ENCODE measurements at places on chromosomes 12 and 14.

- H3K4me1 ChIP-seq, result peaks cover 4% of the 10 kb centered on the region
- H3K27ac ChIP-seq, result no peak overlapping the region
- no peaks in the 10 kb centered on the region for H3K36me3 ChIP-seq
Measured at GRCh38 chr14:100072783-100073346, 7.6 kb downstream of the EVL start.

- peaks cover 6% of the 10 kb centered on the region for H3K36me3 ChIP-seq
- DNase-seq, result no peak
- H3K4me1 ChIP-seq, result peaks cover 6% of the 10 kb centered on the region
- H3K27ac ChIP-seq, result no peak overlapping the region
- no peaks in the 10 kb centered on the region for H3K27me3 ChIP-seq
Measured at GRCh38 chr12:98208816-98209215, 306.6 kb upstream of the TMPO start.

DNA sequence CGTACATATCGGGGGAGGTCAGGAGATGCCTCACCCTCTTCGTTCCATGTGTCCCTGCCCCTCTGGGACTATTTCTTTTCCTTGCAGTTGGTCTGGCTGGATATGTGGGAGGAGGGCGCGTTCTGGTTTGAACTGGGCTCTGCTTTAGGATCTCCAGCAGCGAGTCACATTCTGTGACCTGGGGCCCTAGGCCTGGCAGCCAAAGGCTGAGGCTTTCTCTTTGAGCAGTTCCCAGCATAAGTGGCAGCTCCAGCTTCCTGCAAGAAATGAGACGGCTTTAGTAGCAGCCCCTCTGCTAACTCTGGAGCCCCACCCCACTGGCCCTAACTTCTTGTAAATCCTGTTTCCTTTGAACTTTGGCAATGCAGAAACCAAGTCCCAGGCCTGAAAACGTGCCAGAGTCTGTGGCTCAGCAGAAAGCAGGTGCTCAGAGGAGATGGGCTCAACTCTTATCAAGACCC is 274.8 kb downstream of the DPF3 start:
- H3K4me1 ChIP-seq, result peaks cover 9% of the 10 kb centered on the region
- H3K27ac ChIP-seq, result no peak overlapping the region
- no peak overlapping the region for H3K4me3 ChIP-seq
- DNase-seq, result peak; percentile 1

DNA sequence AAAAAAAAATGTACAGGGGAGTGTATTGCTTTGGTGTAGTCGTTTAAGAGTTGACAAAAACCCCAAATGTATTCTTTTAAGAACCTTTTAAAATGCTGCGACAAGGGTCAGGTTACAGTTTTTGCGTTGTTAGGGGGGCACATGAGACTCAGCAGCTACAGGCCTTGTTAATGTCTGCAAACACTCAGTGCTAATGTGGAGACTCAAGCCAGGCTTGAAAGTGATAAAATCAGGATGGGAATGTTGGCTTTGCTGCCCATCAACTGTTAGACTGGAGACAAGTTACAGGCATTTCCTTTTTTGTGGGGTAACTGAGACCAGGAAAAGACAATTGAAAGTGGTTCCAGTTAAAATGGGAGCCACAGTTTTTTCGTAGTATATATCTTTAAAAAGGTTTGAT is 84.8 kb downstream of the PRKCH start:
- no peaks in the 10 kb centered on the region for H3K27me3 ChIP-seq
- no peak overlapping the region for H3K27ac ChIP-seq

- H3K27ac ChIP-seq, result no peak overlapping the region
- DNase-seq, result no peak
- no peaks in the 10 kb centered on the region for H3K27me3 ChIP-seq
- no peaks in the 10 kb centered on the region for H3K4me1 ChIP-seq
- H3K36me3 ChIP-seq, result no peaks in the 10 kb centered on the region
Measured at GRCh38 chr12:44889162-44889561, 13.0 kb upstream of the NELL2 start.

DNA sequence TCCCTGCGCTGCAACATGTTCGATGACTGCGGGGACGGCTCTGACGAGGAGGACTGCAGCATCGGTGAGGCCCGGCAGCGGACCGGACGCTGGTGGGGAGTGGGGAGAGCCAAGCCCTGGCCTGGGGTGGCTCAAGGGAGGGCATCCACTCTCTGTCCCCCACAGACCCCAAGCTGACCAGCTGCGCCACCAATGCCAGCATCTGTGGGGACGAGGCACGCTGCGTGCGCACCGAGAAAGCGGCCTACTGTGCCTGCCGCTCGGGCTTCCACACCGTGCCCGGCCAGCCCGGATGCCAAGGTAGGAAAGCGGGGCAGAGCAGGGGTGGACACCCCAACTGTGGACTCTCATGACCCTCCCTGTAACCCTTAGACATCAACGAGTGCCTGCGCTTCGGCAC is 11.4 kb upstream of the NXPH4 start:
- peaks cover 17% of the 10 kb centered on the region for H3K36me3 ChIP-seq
- H3K4me1 ChIP-seq, result no peaks in the 10 kb centered on the region
- no peaks in the 10 kb centered on the region for H3K27me3 ChIP-seq

Data from progenitor cell of endocrine pancreas (in vitro differentiated cells).